Hematopoietic multipotent progenitor cell treated with erythropoietin and hydrocortisone succinate and interleukin-3 and kit ligand, for 17 days (in vitro differentiated cells): ENCODE measurements at places on chromosomes 1 and 21.

GRCh38 chr21:29568020-29568697 lies 269.4 kb downstream of the BACH1 start:
- no peak for DNase-seq

GRCh38 chr1:110197905-110198629 lies 12.0 kb upstream of the KCNC4 start:
- no peak for DNase-seq

DNA sequence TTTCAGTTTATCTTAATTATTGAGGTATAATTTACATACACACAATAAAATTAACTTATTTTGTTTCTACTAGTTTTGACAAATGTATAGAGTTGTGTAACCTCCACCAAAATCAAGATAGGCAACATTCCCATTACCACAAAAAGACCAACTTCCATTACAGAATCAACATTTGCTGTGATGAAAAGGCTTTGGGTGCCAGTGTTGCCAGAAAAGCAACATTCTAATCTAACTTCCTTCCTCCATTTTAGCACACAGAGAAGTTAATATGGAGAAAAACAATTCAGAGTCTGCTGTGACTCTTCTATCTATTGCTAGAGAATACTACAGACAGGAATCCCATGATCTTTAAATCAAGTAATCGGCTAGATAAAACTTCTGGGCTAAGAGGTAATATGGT lies 245.3 kb downstream of the RERE start:
- no peak for DNase-seq

DNA sequence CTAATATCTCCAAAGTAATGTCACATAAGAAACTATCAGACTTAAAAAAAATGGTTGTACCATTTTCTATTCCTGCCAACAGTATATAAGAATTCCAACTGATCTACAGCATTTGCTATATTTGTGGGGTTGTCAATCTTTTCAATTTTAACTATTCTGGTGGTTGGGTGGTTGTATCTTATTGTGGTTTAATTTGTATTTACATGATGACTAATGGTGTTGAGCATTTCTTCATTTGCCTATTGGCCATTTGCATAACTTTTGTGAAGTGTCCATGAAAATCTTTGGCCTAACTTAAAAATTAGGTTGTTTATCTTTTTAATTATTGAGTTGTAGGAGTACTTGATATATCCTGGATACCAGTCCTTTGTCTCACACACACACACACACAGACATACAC lies 26.2 kb upstream of the LRP8 start:
- DNase-seq = no peak

DNA sequence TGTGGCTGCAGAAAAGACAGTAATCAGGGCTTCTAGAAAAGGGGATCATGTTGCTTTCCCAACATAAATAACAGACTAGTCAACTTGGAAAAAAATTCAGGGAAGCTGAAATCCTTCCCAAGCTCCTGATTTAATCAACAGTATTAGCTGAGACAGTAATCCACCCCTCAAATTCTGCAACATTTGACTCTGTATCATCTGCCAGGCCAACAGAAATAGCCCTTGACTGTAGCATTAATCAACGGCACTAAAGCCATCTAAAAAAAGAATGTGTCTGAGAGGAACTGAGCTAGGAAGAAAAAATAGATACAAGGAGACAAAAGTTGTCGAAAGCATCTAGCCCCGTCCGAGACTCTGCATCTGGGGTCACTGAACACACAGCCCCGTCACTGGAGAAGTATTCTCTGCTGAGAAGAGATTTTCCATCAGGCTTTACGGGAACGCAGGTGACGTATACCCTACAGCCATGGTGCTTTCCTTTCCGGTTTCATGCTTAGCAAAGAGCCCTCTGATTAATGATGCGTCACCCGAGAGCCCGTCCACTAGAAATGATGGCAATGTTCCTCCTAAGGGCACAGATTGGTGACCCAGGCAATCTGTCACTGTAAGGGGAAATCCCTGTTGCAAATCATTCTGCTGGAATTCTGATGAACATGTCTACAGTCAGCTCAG lies 42.1 kb upstream of the TP53BP2 start:
- no peak for DNase-seq

DNA sequence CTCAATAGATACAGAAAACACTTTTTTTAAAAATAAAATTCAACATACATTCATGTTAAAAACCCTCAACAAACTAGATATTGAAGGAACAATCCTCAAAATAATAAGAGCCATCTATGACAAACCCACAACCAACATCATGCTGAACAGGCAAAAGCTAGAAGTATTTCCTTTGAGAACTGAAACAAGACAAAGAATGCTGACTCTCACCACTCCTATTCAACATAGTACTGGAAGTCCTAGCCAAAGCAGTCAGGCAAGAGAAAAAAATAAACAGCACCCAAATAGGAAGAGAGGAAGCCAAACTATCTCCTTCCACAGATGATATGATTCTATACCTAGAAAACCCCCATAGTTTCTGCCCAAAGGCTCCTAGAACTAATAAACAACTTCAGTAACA lies 46.2 kb upstream of the IVNS1ABP start:
- DNase-seq = no peak

DNA sequence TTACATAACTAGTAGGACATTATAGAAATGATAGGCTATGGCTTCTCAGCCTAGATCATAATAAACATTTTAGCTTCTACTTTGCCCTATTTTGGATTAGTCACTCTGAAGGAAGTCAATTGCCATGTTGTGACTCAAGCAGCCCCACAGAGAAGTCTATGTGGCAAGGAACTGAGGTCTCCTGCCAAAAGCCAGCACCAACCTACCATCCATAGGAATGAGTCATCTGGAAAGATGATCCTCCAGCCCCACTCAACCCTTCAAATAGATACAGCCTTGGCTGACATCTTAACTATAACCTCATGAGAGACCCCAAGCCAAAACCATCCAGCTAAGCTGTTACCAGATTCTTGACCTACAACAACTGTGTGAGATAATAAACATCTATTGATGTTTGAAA lies 76.3 kb upstream of the BEND5 start:
- DNase-seq = no peak

GRCh38 chr1:205748403-205749233 lies 1.4 kb downstream of the NUCKS1 start:
- DNase-seq = peak; percentile 74

GRCh38 chr1:163006051-163006834 lies 62.9 kb upstream of the RGS4 start:
- DNase-seq = no peak

- no peak for DNase-seq
Measured at GRCh38 chr1:16073490-16074119, at the start of gene FAM131C. Gene FAM131C, minus strand, starts transcription at chr1:16073651. Its CDS starts 209 bp downstream, at chr1:16073442.

GRCh38 chr1:162753998-162754585 lies 36.4 kb upstream of the HSD17B7 start:
- no peak for DNase-seq

DNA sequence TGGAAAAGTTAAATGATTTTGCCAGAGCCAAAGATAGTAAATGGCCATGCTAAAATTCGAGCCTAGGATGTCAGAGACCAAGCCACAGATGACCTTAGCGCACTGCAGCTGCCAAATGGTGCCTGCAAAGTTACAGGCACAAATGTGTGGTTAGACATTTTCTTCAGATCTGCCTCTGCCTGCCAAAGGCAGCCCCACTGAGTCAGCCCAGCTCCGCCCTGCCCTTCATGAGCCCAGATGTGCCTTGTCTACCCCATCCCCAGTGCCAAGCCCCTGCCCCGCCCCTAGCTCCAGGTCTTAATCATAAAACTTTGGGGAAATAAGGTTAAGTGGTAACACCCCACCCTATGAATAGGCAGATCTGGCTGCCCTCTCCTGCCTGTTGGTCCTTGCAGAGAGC lies 105.9 kb downstream of the DTL start:
- no peak for DNase-seq

DNA sequence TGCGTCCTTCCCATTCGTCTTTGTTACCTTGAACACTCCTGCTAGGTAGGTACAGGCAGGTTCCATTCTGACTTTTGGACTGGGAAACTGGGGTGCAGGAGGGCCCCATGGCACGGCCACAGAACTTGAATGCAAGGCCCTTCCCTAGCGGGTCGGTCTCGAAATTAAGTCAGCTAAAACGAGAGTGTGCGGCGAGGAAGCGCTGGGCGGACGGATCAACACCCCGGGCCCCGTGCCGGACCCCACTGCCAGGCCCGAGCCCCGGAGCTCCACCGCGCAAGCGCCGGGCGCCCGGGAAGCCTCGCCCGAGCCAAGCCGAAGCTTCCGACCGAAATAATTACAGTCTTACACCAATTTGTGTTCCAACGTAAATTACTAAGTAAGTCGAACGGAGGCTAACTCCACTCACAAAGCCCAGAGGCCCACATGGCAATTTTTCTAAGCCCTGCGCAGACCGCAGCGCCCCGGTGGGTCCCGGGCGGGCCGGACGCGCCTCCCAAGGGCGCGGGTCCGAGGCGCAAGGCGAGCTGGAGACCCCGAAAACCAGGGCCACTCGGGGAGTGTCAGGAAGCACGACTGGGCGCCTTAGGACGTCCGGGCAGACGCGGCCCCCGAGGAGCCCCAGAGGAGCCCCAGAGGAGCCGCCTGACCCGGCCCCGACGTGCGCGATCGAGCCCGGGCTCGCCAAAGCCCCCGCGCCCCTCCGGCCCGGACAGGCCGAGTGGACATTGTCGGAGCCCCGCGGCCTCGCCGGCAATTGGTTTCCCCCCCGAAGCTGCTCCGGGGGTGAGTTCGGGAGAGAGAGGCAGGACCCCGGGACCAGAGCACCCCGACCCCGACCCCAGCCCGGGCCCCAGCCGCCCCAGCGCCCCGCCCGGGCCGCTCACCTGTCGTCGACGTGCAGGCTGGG lies 624 bp downstream of the RIPK4 start:
- no peak for DNase-seq

GRCh38 chr1:150429805-150430204 lies 57.4 kb upstream of the TARS2 start:
- DNase-seq = peak; percentile 38

GRCh38 chr1:3315399-3316339 lies 138.8 kb upstream of the ARHGEF16 start:
- DNase-seq = no peak

DNA sequence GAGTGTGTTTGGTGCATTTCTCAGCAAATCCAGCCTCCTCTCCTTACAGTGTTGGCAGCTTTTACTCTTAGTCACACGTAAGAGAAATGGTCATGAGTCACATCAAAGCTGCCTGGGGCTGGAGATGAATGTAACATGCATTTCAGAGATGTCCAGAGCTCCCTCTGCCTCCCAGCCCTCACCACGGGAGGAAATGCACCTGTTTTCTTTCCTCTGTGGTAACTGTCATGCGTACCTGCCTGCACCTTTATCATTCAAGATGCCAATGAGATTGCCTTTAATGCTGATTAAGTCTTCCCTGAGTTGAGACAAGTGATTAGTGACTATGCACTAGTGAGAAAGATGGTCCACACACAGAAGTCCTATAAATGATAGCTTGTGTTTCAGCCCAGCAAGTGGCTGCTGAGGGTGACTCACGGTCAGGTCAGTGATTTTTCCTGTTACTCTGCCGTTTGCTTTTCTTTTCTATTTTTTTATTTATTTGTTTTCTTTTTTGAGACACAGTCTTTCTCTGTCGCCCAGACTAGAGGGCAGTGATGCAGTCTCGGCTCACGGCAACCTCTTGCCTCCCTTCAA lies 277.3 kb upstream of the FMN2 start:
- DNase-seq = no peak

DNA sequence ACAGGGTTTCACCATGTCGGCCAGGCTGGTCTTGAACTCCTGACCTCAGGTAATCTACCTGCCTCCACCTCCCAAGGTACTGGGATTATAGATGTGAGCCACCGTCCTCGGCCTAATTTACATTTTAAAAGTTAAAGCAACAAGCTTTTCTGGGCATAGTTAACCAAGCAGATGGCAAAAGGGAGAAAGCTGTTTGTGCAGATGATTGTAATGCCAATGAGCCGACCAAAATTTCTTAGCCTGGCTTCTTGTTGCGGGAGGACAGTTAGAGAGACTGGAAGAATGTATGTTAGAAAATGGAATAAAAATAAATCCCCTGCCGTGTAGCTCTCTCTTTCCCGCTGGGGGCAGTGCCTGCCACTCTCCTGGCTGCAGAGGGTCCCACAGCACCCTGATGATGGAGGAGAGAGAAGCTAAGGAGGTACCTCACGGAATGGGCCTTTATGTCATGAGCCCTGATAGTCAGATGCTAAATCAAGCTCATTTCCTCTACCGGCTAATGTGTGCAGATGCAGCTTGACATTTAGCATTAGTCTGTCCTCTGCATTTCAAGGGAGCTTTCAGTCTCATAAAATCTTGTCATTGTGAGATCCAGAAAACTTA lies 87.2 kb downstream of the HHAT start:
- DNase-seq = no peak
